Mesothelial cell of epicardium (in vitro differentiated cells): ENCODE measurements at places on chromosomes 5 and 9. TPM values are rescaled to one million over a fixed set of nuclear protein-coding genes. Genes with fewer than 3 reads are reported as not detected.

The SLC9A3 gene
- total RNA-seq = 1.9 to 2.4 TPM (median 2.3 TPM) in 3 replicates

DNA sequence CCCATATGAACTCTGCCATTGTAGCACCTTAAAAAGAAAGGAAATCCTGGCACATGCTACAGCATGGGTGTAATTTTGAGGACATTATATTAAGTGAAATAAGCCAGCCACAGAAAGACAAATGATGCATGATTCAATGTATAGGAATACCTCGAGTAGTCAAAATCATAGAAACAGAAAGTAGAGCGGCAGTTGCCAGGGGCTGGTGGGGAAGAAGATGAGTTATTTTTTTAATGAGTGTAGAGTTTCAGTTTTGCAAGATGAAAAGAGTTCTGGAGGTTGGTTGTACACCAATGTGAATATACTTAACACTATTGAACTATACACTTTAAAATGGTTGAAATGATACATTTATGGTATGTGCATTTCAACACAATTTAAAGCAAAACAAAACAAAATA, 133.0 kb downstream of the ZDHHC21 start:
- no peak for DNase-seq

DNA sequence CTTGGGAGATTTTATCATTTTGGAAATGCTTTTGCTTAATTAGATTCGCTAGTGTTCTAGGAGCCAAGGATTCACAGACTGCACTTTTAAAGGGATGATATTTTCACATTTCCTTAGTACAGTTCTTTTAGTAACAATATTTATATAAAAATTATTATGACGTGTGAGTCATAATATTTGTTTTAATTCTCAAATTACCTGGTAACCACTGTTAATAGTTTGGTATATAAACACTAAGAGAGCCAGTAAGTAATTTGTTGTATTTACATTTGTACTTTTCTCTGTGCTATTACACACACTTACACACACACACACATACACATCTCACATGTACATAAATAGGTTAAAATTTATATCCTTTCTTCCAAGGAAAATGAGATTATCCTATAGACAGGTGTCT, 58.8 kb upstream of the RAD23B start:
- no peak for DNase-seq

- no peak for DNase-seq
These were observed 7.4 kb downstream of the SLC22A4 start for GRCh38 chr5:132301344-132302271.

GRCh38 chr5:78574731-78575161, 73.8 kb downstream of the LHFPL2 start:
- DNase-seq = no peak

The CCNI2 gene
- 1.5 to 2.5 TPM (median 1.8 TPM) in 3 replicates for total RNA-seq

DNA sequence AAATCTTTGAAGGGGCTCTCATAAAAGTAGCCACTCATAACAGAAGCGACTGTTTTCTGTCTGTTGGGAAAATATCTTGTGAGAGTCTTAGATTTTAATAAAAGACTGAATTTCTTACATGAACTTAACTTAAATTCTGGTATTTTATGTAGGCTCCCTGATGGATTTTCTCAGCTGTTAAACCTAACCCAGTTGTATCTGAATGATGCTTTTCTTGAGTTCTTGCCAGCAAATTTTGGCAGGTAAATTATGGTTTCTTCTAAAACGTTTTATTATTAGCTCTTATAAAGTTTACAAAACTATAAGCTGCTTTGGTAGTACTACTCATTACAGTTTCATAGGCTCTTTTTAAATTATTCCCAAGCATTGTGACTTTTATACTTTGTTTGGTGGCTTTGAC, 87.0 kb downstream of the ERBIN start:
- no peak for DNase-seq

- no peak for DNase-seq
These were observed 67.9 kb downstream of the NFIB start for GRCh38 chr9:14245901-14246525.

The SLC26A2 gene
- total RNA-seq = 15.4 to 16.5 TPM (median 15.9 TPM) in 3 replicates

The NRARP gene
- 7.4 to 9.6 TPM (median 9.2 TPM) in 3 replicates for total RNA-seq

DNA sequence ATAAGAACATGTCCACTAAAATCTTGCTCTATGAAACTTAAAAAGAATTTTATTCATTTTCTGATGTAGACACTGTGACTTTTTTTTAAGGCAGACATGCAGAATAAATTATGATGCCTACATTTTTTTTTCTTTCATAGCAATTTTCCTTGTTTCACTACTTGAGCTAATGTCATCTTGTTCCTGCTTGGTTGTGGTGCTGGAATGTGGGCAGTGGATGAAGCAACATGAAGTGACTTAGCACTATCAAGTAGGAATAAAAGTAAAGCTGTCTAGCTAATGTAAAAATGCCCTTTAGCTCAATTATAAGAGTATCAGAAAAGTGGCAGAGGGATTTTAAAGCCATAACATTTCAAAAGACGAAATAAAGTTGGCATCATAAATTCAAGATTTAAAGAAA, 191.0 kb downstream of the ADAMTS6 start:
- no peak for DNase-seq

DNA sequence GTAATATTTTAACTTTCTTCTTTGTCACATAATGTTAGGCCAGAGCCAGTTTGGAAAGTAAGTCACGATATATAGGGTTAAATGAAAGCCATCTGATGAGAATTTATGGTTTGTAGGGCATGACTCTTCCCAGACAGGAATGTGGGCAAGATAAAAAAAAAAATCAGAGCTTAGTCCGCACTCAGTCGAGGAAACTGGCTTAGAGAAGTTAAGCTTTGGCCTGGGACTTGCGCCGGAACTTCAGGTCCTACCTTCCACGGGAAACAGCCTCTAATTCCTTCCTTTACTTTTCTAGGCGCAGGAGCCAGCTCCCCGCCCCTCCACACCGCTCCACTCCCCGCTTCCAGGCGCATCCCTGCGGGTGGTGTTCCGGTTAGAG, 475 bp downstream of the DDX31 start:
- no peak for DNase-seq

The PCDHGA11 gene
- 5.7 to 6.0 TPM (median 6.0 TPM) in 3 replicates for total RNA-seq

- DNase-seq = no peak
These were observed 8.9 kb downstream of the DNLZ start for GRCh38 chr9:136354592-136355085.
